ENCODE measurements at places on chromosomes 7 and 10.

DNA sequence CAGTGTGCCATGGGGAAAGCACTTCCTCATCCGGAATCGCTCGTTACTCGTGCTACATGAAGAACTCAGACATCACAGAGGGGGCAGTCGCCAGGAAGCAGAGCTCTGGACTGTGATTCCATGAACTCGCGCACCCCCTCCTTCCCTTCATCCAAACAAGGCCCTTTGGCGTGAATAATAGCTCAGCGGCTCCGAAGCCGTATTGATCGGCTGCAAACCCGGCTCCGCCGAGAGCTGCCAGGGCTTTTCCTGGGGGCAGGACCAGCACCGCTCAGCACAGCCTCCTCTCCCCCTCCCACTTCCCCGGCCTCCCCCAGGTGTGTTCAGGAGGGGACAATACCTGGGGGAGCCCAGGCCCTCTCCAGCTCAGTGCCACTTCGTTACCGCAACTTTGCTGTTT is 129.0 kb upstream of the TCF7L2 start:
- DNase-seq, result no peak

- DNase-seq, result no peak
Measured at GRCh38 chr10:59077855-59078254, 98.6 kb upstream of the PHYHIPL start.

DNA sequence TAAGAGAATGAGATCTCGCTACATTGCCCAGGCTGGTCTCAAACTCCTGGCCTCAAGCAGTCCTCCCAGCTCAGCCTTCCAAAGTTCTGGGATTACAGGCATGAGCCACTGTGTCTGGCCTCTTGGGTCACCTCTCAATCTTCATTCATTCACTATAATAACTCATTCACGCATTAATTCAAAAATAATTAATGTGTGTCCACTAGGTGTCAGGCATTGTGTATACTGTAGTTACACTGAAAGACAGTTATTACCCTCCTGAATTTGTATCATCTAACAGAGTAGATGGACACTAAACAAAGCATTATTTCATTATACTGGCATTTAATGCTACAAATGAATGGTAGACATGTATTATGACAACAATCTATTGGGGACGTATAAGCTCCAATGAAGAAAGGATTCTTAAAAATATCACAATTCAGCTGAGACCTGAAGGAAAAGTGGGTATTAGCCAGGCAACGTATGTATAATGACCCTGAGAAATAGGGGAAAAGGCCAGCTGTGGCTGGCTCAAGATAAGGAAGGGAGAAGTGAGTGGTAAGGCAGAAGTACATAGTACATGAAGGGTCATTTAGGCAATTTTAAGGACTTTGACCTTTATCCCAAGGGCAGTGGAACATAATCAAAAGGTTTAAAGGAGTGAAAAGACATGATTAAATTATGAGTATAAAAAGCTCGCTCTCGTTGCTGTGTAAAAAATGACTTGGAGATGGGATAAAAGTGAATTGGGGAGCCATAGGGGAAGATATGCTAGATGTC is 150.7 kb downstream of the BTAF1 start:
- DNase-seq, result no peak

DNA sequence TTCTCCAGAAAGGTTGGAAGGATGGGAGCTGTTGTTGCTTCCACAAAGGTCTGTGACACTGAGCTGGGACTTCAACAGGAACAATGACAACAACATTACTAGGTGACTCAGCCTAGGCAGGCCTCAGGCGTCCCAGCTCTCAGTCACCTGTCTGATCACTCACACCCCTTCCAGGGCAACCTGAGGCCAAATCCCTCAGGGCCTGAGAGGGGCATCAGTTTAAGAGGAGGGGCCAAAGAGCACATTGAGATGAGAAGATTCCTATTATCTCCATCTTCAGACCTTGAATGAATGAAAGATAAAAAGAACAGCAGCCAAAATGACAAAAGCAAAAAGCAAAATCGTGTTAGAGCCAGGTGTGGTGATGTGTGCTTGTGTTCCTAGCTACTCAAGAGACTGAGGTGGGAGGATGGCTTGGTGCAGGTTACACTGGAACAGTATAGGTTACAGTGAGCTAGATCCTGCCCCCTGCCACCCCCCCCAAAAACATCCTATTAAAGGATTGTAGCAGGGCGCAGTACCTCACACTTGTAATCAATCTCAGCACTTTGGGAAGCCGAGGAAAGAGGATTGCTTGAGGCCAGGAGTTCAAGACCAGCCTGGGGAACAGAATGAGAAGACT is at the start of gene ATG9B:
ATG9B (minus strand) TSS at position 60 of the 622 bp plus-strand sequence. CDS start 71 bp downstream, outside the sequence.
- DNase-seq, result no peak

DNA sequence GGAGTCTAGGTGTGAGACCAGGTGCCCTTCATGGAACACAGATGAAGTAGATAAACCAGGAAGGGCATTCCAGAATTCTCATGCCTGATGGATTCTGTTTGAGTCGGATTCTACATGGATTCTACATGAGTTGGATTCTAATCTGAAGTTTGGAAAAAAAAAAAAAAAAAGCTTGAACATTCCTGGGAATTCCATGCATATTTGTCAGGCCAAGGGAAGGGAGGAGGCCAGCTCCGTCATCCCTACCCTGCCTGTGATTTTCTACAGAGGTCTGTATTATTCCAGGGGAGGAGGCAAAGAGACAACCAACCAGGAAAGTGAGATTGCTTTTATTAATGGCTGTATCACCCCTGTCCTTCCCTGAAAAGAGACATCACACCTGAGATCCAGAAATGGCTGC is 27.8 kb upstream of the EBLN1 start:
- DNase-seq, result no peak
